Epithelial cell of prostate (primary cell): ENCODE measurements at places on chromosomes 5 and 9.

DNA sequence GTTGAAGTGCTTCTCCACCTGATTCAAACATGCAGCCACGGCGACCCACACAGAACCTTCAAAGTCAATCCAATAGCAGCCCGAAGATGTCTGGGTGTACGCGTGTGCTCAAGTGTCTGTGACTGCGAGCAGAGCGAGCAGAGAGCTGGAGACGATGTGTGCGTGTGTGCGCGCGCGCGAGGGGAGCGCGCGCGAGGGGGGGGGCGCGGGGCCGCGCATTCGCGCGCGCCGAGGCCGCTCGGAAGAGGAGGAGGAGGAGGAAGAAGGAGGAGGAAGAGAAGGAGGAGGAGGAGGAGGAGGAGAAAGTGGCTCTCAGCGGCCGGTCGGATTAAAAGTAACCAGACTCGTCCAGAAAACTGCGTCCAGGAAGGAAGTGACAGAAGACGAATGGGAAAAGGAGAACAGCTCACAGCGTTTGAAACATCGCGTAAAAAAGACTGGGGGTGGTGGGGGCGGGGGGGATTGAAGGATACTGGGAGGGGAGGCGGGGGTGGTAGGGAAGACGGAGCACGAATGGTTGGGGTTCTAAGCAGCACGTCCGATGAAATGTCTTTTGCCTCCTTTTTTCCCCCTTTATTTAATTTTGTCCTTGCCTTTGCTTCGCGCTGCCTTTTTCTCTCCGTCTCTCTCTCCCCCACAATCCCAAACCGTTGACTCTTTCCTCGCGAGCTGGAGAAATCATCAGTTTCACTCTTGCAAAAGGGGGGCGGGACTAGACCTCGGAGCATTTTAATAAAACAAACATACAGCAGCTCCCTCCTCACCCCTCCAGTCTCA lies at the start of gene MEF2C:
Gene MEF2C (minus strand): TSS at position 126 of the 777 bp plus-strand sequence. CDS start 59,396 bp downstream, outside the sequence.
- DNase-seq, result no peak

GRCh38 chr9:6785682-6786081 lies 27.9 kb downstream of the KDM4C start:
- DNase-seq, result no peak

DNA sequence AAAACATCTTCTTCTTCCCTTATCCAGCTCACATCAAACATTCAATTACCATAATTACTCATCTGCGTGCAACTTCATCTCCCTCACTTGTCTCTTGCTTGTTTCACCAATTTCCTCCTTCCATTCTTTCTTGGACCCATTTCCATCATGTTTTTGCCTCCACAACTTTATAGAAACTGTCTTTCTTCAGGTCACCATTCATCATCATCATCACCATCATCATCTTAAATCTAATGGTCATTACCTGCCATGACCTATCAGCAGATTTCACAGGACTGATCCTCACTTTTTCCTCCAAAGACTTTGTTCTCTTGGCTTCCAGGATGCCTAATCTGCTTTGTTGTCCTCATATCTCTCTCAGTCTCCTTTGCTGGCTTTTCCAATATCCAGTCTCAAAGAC lies 495.6 kb downstream of the DNAH5 start:
- DNase-seq, result no peak

DNA sequence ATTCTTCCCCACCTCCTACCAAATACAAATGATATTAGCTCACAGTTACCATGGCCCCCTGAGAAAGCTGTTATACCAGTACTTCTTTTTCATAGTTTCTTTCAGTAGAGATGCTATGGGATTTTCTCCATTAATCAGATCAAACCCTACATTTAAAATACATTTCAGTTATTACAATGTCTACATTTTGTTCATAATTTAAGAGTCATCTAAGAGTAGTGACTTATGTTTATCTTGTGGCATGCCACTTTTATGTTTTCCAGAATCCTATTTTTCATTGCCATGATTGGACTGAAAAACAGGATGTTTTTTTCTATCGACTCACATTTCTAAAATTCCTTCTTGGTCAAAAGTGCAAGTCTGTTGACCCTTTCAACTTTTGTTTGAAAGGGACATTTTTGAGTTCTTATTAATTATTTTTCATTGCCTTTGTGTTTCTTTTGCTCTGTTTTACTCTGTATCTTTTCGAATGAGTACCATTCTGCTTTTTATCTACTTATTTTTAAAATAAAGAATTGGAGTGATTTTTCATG lies 77.4 kb upstream of the ANXA1 start:
- no peak for DNase-seq

- no peak for DNase-seq
Observed at GRCh38 chr5:175718401-175719108, 60.7 kb downstream of the HRH2 start.

DNA sequence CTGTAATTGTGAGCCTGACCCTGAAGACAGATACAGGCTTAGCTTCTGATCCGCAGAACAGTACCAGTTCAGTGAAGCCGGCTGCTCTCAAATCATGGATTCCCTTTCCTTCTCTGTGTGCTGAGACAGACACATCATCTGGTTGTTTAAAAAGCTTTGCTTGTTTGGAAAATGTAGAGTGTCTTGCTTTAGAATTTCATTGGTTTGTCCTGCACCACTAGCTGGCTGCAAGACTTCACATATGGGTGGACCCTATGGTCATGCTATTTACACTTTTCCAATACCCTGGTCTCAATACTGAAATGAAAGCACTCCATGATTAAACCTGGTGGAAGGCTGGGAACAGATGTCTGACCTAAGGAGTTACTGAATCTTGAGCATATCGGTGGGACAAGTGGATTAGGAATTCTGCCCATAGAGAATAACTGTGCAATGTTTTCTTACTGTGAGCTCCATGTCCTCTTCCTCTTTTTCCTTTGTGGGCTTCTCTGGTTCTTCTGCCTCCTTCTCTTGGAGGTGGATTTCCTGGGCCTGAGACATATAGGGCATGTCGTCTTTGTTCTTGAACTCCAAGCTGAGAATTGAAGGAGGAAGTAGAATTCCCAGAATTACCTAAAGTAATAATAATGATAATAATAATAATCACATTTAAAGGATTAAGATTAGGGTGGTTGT lies 201.1 kb upstream of the KLF9 start:
- no peak for DNase-seq

DNA sequence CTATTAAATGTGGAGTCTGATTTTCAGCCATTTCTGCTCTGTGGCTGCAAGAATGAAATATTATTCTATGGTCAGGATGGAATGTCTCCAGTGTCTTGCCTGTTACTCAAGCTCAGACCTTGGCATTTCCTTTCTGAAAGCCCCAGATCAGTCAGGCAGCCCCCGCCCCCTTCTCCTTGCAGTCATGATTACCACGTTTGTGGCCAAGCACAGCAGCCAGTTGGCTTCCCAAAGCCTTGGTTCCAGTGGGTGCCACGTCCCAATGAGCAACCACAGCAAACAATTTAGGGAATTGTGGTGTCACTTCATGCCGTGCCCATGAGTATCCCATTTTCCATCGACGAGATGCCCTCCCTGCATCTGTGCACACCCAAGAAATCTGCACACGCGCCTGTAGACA lies 9.7 kb upstream of the OBP2A start:
- DNase-seq, result no peak

GRCh38 chr9:112711050-112711689 lies 6.7 kb downstream of the INIP start:
- no peak for DNase-seq

GRCh38 chr5:177309351-177310191 lies 2.1 kb downstream of the MXD3 start:
- no peak for DNase-seq

GRCh38 chr5:90854169-90854568 lies 295.6 kb downstream of the ADGRV1 start:
- DNase-seq, result no peak

DNA sequence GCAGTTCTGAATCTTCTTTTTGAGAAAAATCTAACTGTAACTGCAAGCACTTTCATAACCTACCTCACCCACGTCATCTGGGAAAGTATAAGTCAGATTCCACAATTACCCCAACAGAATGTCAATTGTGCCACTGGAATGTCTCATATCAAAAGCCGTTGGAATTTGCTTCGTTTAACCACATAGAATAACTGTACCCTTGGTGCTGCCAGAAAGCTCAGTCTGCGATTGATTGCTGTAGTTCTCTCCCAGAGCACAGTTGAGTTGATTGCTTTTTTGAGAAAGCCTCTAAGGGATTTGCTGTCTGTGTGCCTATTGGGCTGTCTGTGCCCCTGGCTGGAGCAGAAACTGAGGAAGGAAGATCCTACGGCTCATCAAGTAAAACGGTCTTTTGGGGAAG lies 583.6 kb downstream of the TMEM38B start:
- DNase-seq, result no peak

DNA sequence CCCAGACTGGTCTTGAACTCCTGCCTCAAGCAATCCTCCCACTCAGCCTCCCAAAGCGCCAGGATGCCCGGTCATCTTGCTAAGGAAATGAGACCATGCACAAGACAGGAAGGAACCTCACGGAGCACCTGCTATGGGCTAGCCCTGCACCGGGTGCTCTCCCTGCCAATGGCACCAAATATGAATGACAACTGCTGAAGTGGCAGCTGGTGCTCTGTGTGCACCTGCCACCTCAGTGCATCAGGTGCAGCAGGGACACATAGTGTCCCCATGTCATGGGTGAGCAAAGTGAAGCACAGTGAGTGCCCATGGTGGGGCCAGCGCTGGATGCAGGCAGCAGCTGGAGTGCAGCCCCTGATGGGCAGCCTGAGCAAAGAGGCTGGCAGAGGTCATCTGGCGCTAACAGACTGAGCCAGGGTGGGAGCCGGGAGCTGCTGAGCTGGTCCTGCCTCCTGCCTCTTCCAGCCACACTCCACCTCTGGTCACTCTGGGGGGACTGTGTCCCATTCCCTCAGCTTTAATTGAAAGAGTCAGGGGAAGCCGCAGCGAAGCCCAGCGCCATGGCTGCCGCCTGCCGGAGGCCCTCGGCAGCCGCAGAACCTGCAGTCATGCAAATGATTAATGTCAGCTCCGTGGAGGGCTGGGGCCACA lies 46.4 kb downstream of the BARX1 start:
- no peak for DNase-seq

DNA sequence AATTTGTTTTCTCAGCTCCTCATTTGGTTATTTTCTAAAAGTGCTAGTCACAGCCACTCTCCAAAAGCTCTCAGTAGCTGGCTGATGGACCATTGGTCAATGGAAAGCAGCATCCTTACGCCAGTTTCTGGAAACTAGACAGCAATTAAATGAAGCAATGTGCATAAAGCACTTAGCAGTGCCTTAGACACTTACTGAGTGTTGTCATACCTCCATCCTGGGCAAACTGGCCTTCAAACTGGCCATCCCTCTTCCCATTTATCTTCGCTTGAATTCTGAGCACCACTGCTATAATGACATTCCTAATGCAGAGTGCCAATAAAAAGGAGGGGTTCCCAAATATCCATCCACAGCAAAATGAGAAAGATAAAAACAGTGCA lies 209.2 kb downstream of the ENC1 start:
- no peak for DNase-seq

- DNase-seq, result no peak
Observed at GRCh38 chr9:134627417-134628353, 13.9 kb upstream of the COL5A1 start.

DNA sequence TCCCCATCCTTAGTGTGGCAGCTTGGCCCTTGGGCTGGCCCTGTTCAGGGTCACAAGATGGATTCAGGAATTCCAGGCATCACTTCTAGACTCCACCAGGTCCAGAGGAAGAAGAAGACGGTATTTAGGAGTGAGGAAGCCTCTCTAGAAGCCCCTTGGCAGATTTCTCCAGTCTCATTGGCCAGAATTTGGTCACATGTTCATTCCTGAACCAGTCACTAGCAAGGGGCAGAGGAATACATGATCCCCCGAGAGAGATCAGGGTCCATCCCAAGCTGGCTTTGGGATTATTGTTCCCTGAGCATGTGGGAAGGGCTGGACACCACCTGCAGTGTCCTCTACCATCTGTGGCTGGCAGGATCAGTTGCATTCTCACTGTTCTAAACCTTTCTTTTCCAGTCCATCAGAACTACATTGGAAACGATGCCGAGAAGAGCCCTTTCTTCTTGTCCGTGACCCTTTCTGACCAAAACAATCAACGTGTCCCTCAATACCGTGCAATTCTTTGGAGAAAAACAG lies 48.5 kb downstream of the GARNL3 start:
- no peak for DNase-seq

DNA sequence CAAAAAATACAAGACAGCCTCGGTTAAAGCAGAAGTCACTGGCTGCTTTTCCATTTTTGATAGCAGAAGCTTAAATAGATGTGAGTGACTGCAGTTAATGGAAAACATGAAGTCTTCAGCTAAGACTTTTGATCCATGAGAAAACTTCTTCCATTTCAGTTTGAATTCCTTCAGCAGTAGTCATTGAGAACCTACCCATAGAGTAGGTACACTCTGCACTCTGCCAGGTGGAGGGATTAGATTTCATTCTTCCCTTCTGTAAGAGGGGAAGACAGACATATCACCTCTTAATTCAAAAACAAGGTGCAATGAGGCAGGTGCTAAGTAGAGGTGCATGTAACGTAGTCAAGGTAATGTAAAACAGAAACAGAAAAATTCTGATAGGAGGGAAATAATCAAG lies 26.7 kb upstream of the XPA start:
- DNase-seq, result no peak

DNA sequence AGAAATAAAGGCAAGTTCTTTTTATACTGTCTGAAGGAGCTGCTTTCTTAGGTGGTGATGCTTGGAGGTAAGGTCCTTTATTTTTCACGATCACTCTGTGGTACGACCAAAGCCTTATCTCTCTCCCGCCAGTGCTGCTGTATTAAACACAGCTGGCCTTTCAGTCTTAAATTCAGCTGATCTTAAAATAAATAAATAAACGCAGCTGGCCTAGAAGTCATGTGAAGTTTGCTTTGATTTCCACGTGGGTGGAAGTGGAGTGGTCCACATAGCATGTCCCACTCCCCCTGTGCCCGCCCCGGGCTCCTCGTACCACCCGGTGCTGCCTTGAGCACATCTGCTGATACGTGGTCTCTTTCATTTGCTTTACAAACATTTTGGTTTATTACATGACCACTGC lies 260.4 kb downstream of the FANCC start:
- no peak for DNase-seq

- DNase-seq, result no peak
Observed at GRCh38 chr5:95731571-95732554, 727 bp downstream of the RHOBTB3 start.

- DNase-seq, result no peak
Observed at GRCh38 chr9:85151162-85151561, 481.6 kb downstream of the NTRK2 start.

DNA sequence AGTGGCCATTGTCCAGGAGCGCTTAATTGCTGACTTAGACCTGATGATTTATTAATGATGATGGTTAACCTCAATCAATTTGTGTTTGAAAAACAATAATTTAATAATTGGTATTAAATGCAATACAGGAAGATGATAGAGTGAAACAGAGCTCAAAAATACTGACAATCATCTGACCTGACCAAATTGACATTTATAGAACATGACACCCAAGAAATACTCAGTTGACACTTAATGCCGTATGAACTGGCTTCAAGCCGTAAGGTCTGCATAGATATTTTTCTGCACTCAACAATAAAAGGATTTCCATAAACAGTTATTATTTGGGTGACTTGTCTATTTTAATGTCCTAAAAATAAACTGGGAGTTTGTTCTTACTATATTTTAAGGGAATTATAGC lies 159.2 kb downstream of the TRIO start:
- no peak for DNase-seq
